ENCODE measurements at places on chromosomes 12 and 14.

DNA sequence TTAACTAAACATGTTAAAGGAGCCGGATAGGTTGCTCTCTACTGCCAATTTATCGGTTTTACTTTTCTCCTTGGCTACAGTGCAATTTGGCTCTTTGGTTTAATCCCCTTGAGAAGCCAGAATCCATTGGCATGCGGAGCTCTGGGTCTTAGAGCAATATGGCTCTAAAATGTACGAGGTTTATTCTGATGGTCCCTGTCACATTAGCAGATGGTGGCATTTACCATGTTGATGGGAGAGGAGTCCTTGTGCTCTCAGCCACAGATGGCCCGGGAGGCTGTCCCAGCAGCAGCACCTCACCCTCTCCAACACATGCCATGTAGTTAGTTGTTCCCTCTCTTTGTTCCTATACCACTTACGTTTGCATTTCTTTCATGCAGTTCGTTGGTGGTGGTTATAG is 179.7 kb downstream of the RGS6 start:
- no peak for DNase-seq

GRCh38 chr14:90454041-90455000 is 57.5 kb downstream of the CALM1 start:
- DNase-seq = no peak

GRCh38 chr14:66131111-66131510 is 355.1 kb upstream of the CCDC196 start:
- DNase-seq = no peak

GRCh38 chr12:28869197-28869596 is 279.9 kb upstream of the FAR2 start:
- no peak for DNase-seq

DNA sequence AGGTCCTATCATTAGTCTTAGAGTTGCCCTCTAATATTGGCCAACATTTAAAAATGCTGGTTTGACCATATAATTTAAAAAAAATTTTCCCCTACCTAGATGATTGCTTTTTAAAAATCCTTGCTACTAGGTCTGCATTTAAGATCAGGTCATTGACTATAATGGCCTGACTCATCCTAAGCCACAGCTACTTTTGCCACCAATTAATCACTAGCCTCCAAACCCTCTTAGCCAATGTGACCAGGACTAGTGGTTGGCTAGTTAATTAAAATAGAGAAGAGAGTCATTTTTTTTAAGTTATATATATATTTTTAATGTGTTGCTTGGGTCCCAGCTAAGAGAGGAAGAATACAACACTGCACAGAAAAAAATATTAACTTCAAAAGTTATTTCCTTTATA is 57.5 kb downstream of the SOS2 start:
- DNase-seq = no peak

- no peak for DNase-seq
Observed at GRCh38 chr12:68043435-68043834, 54.2 kb downstream of the IFNG-AS1 start.

- no peak for DNase-seq
Observed at GRCh38 chr12:68317047-68317667, 15.0 kb downstream of the MDM1 start.

- DNase-seq = no peak
Observed at GRCh38 chr12:42792265-42792664, 202.7 kb upstream of the PRICKLE1 start.

DNA sequence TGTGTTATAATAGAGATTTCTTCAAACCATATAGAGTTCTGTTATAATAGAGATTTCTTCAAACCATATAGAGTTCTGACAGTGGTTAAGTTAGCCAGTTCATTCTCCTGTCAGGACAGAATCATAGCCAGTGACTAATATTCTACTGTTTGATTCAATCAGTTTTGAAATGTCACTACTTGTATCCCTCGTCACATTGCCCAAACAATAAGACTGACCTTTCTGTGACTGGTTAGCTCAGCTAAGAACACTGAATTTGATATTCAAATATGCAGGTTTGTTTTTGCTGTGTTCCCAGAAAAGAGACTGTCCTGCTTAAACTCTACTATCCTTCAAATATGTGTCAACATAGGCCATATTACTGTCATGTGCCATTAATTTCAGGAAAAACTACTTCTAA is 74.4 kb downstream of the ALG10B start:
- no peak for DNase-seq

DNA sequence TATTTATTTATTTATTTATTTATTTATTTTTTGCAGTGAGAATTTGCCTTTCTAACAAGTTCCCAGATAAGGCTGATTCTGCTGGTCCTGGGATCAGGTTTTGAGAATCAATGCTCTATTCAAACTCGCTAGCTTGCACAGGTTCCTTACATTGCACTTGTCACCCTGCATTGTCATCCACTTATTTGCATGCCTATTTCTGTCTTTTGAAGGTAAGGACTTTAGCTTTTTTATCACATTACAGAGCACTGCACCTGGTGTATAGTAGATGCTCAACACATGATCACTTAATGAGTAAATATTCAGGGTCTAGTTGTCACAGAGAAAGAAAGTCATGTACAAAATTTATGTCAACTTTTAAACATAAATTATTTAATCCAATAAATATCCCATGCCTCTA is 219.7 kb upstream of the BTG1 start:
- DNase-seq = no peak

DNA sequence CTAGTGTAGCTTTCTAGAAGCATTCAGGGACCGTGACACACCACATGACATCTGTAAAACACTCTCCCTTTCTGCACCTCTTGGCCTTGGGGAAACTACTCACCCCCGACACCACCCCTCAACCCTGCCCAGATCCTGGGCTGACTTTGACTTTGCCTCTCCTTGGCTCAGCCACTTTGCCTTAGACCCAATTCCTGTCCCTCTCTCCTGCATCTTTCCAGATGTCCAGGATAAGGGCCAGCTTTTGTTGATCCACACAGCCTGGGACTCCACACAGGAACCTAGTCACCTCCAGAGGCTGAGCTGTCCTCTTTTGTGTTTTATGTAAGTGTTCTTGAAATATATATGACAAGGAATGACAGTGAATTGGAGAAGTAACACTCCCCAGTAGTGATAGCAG is 153.7 kb upstream of the PLXNC1 start:
- no peak for DNase-seq

DNA sequence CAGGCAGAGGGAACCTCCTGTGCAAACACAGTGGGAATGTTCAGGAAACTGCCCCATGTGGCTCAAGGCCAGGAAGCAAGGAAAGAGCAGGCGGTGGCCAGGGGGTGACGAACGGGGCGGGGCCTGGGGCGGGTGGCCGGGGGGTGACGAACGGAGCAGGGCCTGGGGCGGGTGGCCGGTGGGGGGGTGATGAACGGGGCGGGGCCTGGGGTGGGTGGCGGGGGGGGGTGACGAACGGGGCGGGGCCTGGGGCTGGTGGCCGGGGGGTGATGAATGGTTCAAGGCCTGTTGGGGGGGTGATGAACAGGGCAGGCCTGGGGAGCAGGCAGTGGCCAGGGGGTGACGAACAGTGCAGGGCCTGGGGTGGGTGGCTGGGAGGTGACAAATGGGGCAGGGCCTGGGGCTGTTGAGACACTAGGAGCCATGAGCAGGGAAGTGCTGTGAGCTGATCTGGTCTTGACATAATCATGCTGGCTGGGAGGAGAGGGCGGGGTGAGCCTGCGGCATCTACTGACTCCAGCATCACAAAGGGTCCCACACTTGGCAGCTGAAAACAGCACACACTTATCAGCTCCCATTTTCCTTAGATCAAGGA is 62.7 kb upstream of the FBRSL1 start:
- DNase-seq = no peak

DNA sequence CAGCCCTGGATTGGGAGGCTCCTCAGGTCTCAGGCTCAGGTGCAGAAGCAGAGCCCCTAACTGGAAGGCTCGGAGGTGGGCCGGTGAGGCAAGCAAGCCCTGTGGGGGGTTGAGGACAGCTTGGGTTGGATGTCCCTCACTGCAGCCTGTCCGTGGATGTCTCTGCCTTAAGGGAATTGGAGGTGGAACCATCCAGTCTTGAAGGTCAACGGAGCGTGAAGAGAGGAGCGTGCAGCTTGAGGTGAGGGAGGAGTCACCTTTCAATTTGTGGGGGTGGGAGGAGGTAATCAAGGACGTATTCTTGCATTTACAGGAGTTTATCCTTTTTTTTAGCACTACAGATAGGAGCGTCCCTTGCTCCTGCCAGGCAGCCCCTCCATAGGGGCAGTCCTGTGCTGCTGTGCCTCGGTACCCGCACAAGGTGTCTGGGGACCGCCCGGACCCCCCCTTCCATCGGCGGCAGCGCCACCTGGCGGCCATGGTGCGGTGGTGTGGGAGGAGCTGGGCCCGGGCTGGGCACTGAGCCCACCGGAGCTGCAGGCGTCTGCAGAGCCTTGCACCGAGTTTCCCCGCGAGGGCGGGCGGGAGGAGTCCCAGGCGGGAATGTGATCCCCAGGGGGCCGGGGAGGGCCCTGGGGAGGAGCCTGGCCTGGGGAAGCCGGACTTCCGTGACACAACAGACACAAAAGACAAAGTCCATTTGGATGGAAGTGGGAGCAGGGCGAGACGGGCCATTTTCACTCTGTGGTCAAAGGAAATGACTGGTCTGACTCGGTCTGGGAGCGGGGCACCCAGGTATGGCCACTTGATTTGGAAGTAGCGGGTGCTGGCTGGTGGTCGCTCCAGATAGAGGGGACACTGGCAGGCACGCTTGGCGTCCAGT is 864 bp downstream of the DNAJC22 start:
- peak; percentile 67 for DNase-seq

DNA sequence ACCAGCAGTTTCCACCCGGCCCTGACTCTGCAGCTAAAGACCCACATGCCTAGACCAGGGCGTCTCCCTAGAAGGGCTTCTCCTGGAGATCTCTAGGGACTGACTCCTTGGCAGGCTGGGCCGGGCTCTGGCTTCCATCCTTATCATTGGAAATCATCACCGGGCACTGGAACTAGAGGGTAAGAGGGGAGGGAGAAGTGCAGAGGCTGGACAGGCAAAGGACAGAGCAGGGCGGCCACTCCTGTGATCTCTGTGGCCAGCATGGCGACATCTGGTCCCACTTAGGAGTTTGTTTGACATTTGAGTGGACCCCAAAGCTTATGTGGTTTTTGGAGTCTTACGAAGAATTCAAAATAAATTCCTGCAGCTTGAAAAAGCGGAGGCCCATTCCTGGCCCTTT is 7.1 kb downstream of the LTBP2 start:
- no peak for DNase-seq

DNA sequence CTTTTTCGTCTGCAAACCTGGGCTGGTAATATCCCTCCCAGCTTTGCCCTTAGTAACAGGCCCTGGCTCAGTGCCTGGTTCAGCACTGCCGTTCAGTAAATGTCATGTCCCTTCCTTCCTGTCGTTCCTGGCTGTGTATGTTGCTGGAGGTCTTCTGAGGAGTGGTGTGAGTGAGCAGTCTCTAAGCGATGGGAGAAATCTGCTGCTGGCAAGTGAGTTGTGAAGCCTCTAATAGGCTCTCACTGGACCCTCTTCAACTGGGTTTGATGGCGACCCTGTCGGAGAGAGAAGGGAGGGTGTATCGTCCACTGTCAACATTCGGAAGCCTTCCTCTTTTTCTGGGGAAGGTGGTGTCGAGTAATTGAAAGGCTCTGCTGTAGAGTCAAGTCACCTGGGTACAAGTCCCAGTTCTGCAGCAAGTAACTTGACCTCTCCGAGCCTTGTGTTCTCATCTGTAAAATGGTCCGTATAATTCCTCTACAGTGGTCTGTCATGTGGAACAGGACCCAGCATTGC is 62.8 kb downstream of the HRK start:
- no peak for DNase-seq

DNA sequence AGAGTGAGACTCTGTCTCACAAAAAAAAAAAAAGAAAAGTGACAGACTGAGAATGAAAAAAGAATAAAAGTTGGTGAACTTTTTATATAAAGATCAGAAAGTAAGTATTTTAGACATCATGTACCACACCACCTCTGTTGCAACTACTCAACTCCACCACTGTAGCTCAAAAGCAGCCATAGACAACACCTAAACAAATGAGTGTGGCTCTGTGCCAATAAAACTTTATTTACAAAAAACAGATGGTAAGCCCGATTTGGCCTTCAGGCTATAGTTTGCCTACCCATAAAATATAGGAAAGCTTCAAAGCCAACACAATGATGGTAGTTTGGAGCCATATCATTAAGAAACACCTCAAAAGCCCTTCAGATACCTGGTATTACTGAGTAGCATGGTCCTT is 154.5 kb upstream of the FOXN3 start:
- DNase-seq = no peak

GRCh38 chr14:56490379-56490778 is 89.2 kb upstream of the TMEM260 start:
- no peak for DNase-seq

DNA sequence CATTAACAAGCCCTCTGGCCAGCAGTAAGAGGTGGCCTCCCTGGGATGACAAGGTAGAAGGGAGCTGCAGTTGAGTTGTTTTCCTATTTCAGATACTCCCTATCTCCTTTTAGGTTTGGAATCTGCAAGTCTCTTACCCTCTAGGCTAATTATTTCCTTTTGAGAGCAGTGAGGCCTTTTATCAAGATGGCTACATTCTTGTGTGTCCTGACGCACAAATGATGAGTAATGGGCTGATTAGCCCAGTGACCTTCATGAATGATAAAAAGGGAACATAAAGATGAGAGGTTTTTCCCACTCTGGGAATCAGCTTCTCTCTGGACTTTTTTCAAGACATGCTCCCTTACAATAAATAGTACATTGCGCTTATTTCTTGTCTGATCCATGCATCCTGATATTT is 22.9 kb downstream of the DYRK2 start:
- DNase-seq = no peak

DNA sequence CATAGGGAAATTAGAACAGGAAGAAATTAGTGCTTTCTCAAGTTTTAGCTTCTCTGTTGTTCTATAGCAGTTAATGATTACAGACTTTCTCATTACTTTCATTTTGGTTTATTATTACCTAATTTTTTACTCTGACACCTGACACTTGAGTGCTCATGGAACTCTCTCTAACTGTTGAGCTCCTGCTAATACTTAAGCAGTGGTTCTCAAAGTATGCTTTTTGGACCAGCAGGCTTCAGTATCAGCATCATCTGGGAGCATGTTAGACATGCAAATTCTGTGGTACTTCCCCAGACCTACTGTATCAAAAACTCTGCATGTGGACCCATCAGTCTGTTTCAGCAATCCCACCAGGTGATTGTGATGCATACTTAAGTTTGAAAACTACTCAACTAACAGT is 235.3 kb downstream of the CCDC91 start:
- DNase-seq = no peak

DNA sequence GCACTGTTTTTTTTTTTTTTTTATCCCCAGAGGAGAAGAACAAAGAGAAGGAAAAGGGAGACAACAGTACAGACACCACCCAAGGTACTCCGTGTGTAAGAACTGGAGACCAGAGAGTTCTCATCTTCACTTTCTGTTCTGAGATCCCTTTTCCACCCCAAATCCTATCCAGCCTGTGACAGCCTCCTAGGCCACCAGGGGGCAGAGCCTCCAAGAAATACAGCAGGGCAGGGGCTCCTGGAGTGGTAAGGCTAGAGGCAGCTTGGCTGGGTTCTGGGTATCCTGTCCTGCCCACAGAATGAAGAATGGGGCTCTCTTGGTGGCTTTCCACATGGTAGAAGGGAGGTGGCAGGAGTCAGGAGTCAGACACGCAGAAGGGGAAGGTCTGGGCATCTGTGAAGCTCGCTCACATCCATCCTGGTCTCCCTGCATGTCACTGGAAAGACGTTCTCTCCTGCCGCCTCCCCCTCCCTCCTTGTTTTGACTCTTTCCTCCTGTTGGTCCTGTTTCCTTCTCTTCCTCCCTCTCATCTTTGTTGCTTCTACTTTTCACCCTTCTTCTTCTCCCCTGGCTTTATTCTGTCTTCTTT is 12.0 kb downstream of the CLSTN3 start:
- peak; percentile 37 for DNase-seq
